ENCODE measurements at places on chromosomes 16 and 17. TPM values are rescaled to one million over a fixed set of nuclear protein-coding genes. Genes with fewer than 3 reads are reported as not detected.

- peaks cover 28% of the 10 kb centered on the region for H3K4me1 ChIP-seq
- H3K36me3 ChIP-seq: no peaks in the 10 kb centered on the region
- no peak overlapping the region for H3K4me3 ChIP-seq
- peaks cover 17% of the 10 kb centered on the region for H3K27me3 ChIP-seq
- no peak overlapping the region for H3K27ac ChIP-seq
- DNase-seq: no peak
These were observed 496.9 kb upstream of the ZFHX3 start for GRCh38 chr16:73544826-73545225.

Gene ARL5C
- not detected for total RNA-seq

- DNase-seq: peak; percentile 65
- H3K27me3 ChIP-seq: peaks cover 11% of the 10 kb centered on the region
- no peaks in the 10 kb centered on the region for H3K36me3 ChIP-seq
- H3K27ac ChIP-seq: no peak overlapping the region
- H3K4me1 ChIP-seq: no peaks in the 10 kb centered on the region
These were observed 50.3 kb downstream of the RPH3AL start for GRCh38 chr17:302300-302698.

Gene CTRB2
- not detected for total RNA-seq

GRCh38 chr16:17654142-17654541 is 183.4 kb upstream of the XYLT1 start:
- H3K4me3 ChIP-seq: no peak overlapping the region
- no peak overlapping the region for H3K27ac ChIP-seq
- DNase-seq: no peak
- H3K4me1 ChIP-seq: no peaks in the 10 kb centered on the region

DNA sequence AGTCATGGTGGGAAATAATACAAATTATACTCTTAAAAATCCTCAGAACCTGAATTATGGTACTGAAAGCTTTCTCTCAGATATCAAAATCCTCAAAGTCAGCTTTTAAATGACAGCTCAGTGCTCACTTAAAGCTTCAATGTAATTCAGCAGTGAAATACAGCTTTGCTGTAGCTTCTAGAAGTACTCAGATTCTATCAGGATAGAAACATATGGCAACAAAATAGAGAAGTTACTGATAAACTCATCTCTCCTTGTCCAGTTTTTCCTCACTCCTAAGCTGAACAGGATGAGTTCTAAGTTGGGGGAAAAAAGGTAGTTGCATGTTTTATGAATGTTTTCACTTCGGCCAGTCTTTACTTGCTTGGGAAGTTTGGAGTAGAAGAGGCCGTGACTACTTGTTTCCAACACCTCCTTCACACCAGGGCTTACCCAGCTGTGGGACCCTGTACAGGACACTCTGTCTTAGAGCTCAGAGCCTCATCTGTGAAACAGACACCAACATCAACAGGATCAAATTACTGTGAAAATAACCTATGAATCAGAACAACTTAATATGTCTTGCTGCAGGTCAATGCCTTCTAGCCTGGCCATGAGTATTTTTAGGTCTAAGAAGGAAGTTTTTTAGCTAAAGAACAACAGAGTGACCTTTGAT is 30.2 kb downstream of the OGFOD1 start:
- no peak overlapping the region for H3K4me3 ChIP-seq
- peak overlapping the region; percentile 72 for H3K27ac ChIP-seq
- DNase-seq: no peak
- H3K27me3 ChIP-seq: no peaks in the 10 kb centered on the region

Gene MYO15A
- total RNA-seq: 0.52 TPM

Gene SALL1
- 0.12 TPM for total RNA-seq

Gene CDK3
- total RNA-seq: 7.1 TPM

GRCh38 chr16:67390816-67391423 is 2.4 kb downstream of the TPPP3 start:
- no peak overlapping the region for H3K4me3 ChIP-seq
- H3K27ac ChIP-seq: no peak overlapping the region
- peaks cover 1% of the 10 kb centered on the region for H3K36me3 ChIP-seq

Gene ADGRG3
- not detected for total RNA-seq

GRCh38 chr17:76781056-76781982 is 43.4 kb downstream of the MFSD11 start:
- no peaks in the 10 kb centered on the region for H3K4me1 ChIP-seq
- H3K27me3 ChIP-seq: no peaks in the 10 kb centered on the region
- no peak overlapping the region for H3K27ac ChIP-seq
- no peak for DNase-seq
- no peak overlapping the region for H3K4me3 ChIP-seq
- peaks cover 14% of the 10 kb centered on the region for H3K36me3 ChIP-seq

Gene OR4D1
- not detected for total RNA-seq

Gene AGRP
- total RNA-seq: not detected

Gene CA5A
- not detected for total RNA-seq

All from chondrocyte (in vitro differentiated cells).